Putamen (tissue), 1 donor: ENCODE measurements at places on chromosomes 1 and 21.

- no peak for DNase-seq
Observed at GRCh38 chr21:34670220-34670961, 1.6 kb downstream of the CLIC6 start.

DNA sequence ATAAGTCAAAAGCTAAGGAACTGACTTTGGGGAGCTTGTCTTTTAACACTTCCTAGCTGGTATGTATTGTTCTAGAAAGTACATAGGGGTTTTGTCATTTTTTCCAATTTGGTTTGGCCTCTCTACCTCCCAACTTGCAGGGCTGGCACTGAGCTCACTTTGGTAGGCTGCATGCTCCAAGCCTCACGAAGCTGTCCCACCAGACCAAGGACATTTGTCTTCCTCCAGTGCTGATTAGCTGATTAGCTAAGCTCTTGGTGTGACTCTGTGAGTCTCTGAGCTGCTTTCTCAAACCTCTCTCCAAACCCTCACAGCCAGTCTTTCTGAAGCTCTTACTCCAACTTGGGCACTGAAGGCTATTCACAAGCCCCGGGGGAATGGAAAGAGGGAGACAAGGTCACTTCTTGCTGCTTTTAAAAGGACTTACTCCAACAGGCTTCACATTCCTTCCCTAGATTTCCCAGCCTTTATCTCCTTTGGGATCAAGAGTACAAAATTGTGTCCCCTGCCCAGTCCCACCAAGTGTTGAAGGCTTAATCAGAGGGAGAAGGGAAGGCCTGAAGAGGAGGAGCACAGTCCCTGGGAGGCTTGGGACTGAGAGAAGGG, 893 bp upstream of the CFAP45 start:
- DNase-seq, result no peak

- DNase-seq, result peak; percentile 48
Observed at GRCh38 chr1:161013488-161014230, 7.3 kb downstream of the F11R start.

DNA sequence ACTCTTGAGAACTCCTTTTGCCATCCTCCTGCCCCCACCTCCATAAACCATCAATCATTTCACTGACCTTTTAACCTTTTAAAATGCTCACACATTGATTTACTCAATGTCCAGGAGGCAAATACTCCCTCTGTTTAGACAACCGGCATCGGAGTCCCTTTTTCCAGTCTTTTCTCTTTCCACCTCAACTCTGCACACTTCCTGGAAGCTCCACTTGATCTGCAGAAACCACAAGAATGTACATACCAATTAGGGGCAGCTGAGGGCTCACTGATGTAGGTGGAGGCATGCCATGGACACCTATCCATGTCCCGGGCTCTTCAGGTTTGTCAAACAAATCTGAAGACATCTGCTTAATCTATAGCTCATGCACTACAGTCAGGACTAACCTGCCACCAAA, 5.3 kb upstream of the AMIGO1 start:
- DNase-seq, result no peak

DNA sequence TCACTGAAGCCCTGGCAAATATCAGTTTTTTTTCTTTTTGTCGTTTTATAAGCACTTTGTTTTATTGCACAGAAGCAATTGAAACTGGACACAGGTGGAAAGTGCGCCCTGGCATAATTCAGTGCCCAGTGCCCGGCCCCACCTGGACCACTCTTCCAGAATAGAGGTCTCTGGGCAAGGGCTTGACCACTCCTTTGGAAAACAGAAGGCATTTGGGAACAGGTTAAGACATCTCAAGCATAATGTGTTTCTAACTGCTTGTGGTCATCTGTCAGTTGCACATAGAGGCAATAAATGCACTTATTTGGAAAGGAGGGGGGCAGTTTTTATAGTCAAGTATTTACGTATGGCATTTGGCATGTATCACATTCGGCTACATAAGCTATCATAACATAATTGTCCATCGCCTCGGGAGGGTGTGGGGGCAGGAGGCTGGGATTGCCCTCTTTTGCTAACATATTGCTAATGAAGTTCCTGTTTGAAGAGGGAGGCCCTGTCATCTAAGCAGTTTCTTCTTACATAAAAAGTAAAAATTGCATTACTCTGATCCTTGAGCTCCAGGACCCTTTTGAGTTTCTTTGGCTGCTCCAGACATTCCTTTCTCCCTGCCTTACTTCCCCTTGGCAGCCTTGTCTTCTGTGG, 14.7 kb upstream of the CD2 start:
- DNase-seq, result no peak

GRCh38 chr1:94301186-94301585, 63.8 kb upstream of the ARHGAP29 start:
- DNase-seq, result no peak

DNA sequence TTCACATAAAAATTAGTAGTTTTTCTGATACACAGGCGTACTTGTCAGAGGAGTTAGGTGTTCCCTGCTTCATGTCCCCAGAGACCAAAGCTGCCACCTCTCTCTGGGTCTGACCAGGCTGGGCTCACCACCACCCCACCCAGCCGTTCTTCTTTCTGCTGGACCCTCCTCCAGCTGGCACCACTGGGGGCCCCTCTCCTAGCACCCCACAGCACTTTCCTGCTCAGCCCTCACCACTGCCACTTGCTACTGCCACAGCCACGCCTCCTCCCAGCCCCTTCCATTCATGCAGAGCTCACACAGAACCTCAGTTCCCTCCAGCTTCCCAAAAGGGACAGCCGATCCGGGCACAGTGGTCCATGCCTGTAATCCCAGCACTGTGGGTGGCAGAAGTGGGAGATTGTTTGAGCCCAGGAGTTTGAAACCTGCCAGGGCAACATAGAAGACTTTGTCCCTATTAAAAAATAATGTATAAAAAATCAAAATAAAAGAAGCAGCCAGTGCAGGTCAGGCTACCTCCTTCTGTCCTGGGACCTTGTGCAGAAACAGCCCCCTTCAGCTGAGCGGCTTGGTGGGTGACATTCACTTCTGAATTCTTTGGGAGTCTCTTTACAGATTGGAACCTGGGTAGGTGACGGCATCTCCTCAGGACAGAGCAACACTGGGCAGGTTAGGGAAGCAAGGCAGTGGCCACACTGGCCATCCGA, 208.3 kb downstream of the TOMM20 start:
- DNase-seq, result no peak

GRCh38 chr1:46072975-46073374, 59.5 kb downstream of the PIK3R3 start:
- no peak for DNase-seq

DNA sequence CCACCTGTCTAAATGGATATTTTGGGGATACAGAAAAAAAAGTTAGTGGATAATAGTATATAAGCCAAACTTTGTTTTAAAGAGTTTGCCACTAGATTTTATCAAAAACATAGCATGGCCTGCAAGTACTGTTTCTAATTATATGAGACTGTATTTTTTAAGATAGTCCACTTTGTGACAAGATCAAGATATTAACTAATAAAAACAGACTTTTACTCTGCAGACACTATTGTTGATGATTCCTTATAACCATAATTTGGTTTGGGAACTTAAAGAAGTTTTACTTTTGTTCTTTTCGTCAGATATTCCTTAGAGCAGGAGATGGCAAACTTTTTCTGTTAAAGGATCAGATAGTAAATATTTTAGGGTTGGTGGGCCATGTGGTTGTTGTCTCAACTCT, 36.4 kb downstream of the SMG7 start:
- DNase-seq, result no peak

- no peak for DNase-seq
Observed at GRCh38 chr1:78833491-78833890, 173.0 kb downstream of the ADGRL4 start.

DNA sequence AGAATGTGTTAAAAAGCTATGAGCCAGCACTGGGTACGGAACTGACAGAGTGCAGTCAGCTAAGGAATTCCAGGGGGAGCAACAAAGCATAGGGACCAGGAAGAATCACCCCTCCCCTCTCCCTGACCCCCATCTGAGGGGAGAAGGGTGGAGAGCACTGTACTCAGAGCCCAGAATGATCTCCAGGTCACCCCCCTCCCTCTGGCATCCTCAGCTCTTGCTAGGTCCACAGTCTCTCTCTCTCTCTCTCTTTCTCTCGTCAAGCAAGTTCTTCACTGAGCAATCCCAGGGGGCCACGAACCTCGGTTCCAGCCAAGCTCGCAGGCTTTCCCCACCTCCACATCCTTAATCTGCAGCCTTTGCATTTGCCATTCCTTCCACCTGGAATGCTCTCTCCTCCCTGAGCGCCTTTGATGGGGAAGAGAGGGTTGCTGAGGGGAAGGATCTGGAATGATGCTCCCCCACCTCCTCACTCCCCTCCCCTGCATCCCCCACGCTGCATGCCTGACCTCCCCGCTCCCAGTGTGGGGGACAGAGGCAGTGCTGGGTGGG, 6.7 kb upstream of the WASF2 start:
- DNase-seq, result no peak

DNA sequence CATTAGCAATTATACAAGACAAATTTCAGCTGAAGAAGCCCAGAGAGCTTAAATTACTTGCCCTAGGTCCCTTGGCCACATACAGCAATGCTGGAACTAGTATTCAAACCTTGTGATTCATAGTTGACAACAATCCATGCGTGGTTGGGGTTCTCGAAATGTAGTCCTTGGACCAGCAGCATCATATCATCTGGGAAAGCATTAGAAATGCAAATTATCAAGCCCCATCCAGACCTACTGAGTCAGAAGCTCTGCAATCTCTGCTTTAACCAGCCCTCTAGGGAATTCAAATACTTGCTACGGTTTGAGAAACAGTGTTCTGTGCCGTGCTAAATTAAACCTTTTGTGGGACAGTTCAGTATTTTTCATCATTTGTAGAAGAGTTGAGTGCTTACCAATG, 65.1 kb downstream of the CLIC6 start:
- DNase-seq, result no peak

GRCh38 chr1:10507111-10507879, 32.5 kb downstream of the PEX14 start:
- peak; percentile 69 for DNase-seq

GRCh38 chr1:10948463-10948775, 64.0 kb upstream of the TARDBP start:
- DNase-seq, result no peak

- DNase-seq, result peak; percentile 69
Observed at GRCh38 chr1:63148825-63149645, 173.3 kb upstream of the FOXD3 start.

DNA sequence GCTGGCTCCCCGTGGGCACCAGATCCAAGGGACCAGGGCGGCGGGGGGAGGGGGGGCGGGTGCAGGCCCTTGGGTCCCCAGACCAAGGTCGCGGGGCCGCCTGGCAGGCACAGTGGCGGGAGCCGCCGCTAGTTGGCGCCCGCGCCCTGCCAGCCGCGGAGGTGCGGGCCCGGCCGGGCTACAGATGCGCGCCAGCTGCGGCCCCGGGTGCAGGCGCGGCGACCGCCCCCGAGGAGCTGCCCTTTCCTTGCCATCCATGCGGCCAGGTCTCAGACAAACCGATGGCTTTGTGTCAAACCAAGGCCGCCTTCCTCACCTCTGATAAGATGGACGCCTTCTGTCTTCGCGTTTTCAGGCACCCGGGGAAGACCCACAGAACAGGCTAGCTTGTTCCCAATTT, 2.2 kb upstream of the RUNX3 start:
- DNase-seq, result no peak

DNA sequence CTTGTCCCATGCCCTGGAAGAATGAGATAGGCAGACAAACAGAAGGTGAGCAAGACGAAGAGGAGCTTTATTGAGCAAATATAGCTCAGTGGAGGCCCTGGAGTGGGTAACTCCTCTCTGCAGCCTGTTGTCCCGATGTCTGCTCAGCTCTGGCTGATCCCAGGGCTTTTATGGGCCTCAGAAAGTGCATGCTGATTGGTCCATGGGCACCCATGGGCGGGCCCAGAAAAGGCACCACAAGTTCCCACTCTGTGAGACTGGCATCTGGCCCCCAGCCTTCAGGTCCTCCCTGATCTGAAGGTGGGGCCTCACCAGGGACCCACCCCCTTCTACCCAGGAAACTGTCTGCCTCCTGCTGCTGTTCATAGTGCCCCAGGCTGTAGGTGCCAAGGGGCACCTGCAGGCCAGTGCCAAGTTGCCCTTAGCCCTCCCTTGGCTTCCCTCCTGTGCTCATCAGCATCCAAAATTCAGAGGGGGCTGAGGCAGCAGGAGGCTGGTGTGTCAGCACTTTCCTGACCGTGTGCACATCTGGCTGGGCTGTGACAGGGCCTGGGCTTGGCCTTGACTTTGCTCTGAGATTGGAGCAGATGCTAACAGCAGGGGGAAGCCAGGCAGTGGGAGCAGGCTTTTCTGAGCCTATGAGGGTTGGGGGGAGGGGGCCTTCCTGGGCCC, 35.4 kb downstream of the ACTL8 start:
- no peak for DNase-seq

GRCh38 chr1:80099713-80100112, 1093.2 kb upstream of the ADGRL4 start:
- no peak for DNase-seq

DNA sequence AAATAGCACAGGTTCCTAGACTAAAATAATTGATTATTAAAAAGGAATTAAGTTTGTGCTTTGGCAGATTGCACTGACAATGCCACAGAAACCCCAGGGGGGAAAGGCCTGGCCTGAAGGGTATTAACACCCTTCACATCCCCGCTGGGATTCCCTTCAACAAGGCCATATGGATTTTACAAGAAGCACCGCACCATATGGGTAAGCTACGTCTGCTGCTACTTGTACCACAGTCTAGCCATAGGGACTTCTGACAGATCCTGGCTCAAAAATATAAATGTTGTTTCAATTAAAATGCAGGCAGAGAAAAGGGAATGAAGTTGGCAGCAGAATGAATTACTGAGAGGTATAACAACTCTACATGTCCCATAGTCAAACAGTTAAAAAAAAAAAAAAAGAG, 101.0 kb downstream of the DENND1B start:
- no peak for DNase-seq

GRCh38 chr1:98331243-98331642, 330.3 kb upstream of the SNX7 start:
- no peak for DNase-seq

DNA sequence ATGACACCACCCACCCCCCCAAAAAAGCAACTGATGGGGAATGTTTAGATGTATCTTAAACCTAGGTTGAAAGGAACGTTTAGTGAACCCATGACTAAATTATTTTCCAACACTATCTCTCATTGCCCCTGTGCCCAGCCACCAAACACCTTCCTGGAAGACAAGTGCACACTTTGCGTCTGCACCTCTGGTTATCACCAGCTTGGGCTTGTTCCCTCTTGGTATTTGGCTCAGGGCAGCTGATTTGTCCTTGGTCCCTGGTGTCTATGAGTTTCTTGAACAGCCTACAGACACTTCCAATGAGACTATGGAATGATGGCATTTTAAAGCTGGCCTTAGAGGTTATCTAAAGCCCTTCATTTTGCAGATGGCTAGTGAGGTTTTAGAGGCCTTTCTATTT, 15.5 kb upstream of the RIMKLA start:
- DNase-seq, result no peak

DNA sequence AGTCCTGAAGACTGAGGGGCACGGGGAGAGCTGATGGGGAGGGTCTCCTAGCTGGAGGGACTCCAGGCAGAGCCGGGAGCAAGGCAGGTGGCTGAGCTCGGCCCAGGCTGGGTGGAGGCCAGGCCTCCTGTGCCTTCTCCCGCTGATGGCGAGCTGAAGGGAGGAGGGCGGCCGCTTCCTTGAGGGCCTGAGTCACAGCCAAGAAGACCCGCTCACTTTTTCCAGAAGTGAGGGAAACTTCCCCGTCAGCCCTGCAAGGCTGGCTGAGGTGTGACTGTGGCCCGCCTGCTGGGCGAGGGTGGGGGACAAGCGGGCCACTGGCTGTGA, 1.7 kb upstream of the VWA1 start:
- DNase-seq, result no peak
